ENCODE measurements at places on chromosomes 7 and 10.
A peak's percentile ranks its signal among the peaks of the same experiment; 100 is the strongest.

DNA sequence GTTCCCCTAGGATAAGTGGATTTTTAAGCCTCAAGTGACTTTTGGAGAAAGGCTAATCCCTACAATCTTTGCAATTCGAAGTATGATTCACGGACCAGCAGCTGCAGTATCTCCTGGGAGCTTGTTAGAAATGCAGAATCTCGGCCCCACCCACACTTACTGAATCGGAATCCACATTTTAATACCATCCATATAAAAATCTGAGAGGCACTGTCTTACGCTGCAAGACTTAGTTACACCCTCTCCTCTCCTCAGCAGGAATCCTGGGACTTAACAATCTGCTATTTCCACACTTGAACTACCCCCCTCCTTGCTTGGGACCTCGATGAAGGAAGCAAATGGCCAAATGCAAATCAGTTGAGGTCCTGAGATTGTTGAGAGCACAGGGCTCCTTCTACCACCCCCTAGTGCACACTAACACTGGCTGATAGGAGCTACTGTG is 21.0 kb downstream of the ITPRIP start:
- DNase-seq = peak; percentile 20

- no peak for DNase-seq
Measured at GRCh38 chr10:59557642-59558041, 152.0 kb downstream of the SLC16A9 start.

GRCh38 chr7:129561677-129562359 is 49.7 kb upstream of the NRF1 start:
- DNase-seq = no peak

GRCh38 chr10:100482181-100482833 is 19.5 kb downstream of the WNT8B start:
- peak; percentile 65 for DNase-seq

DNA sequence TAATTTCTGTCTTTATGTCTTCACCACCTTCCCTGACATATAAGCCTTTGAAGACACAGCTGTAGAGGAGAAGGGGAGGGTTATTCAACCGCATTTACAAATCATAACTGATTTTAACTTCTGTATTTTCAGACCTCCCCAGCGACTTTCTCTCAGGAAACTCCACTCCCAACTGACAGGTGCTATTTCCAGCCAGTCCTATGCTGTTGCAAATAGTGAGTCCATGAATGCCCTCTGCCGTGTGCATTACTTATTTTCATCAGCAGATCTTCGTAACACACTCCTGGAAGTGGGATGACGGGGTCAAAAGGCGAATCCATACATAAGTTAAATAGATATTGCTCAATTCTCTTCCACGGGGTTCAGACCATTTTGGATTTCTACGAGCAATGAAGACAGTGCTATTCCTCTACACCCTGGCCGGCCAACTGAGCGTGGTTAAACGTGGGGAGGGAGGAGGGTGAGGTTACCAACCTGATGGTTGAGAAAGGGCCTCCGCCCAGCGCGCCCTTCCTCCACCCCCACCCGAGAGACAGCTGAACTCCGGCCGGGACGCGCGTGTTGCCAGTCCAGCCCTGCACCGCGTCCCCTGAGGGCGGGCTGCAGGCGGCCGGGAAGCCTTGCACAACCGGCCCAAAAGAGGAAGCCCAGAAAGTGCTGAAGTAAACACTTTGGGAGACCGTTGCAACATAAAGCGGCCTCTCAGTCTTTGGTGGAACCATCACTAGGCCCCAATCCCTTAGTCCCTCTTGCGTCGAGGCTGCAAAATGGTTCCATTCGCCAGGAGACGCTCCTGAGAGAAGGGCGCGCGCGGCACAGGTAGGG is at the start of gene APBB1IP:
APBB1IP (plus strand) TSS at position 705 of the 825 bp plus-strand sequence. CDS start 53,986 bp downstream, outside the sequence.
- DNase-seq = peak; percentile 92

DNA sequence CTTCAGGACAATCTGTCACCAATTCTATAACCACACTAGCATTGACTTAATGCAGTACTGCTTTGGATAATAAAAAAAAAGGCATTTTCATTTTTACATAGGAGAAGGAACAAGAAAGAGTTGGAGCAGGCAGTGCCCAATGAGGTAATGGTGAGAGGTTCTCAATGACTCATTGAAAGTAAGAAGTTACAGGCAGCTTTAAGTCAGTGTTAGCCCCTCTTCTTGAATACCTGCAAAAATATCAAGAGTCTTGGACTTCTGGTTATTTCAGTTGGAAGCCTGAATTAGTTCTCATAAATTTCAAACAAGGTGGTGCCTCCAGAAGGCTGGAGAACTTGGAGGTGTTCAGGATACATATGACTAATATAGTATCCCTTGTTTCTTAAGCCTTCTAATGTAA is 422.5 kb downstream of the HTR7 start:
- DNase-seq = no peak

GRCh38 chr10:128859738-128860386 is 607.2 kb upstream of the MGMT start:
- peak; percentile 57 for DNase-seq

DNA sequence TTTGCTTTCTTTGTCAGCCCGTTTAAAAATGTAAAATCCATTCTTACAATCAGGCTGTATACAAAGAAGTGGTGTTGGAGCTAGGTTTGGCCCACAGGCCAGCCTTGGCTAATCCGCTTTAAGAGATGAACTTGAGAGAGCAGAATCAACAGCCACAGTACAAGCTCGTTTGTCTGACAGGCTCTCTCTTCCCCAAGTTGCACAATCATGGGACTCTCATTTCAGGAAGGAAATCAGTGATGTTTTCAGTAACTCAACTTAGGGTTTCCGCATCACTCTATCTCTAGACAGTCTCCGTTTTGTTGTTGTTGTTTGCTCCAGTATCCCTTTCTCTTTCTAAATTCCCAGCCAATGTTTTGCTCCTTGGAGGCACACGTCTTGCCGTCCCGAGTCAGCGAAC is 582.0 kb upstream of the MKI67 start:
- no peak for DNase-seq

- DNase-seq = peak; percentile 64
Measured at GRCh38 chr10:89563861-89564478, 28.6 kb upstream of the SLC16A12 start.

- peak; percentile 53 for DNase-seq
Measured at GRCh38 chr7:69674701-69675182, 76.5 kb downstream of the AUTS2 start.

- DNase-seq = no peak
Measured at GRCh38 chr7:120588862-120589261, 269.1 kb downstream of the TSPAN12 start.

DNA sequence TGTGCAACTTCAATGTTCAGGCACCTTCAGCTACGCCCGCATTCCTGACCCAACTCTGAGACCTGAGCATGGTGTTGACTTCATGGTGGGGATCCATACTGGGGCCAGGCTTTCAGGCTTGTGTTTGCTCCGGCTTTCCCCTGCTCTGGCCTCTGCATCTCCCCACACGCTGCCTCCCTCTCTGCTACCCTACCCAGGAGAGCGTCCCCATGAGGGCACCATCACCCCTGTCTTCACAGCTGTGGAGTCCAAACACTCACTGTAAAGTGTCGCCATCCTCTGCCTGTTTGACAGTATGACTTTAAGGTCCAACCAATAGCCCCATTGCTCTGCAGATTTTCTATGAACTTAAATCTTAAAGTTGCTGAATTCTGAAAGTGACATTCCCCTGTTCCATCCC is 199.0 kb upstream of the GRB10 start:
- no peak for DNase-seq

GRCh38 chr10:3887885-3888476 is 103.0 kb upstream of the KLF6 start:
- DNase-seq = no peak

DNA sequence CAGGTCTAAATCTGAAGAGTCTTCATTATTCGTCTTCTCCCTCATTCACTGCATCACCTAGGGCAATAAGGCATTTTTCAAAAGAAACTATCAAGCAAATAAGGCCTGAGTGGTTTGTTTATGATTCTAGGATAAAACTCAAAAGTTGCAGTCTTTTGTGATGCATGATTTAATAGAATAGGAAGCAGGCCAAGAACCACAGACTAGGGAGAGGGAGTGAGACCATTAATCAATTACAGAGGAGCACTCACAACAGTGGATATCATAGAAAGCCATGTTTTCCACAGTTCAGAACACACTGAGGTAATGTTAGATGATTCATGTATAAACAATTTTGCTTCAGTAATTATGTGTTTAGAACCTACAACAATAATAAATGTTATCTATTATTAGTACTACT is 87.8 kb upstream of the LRRTM3 start:
- DNase-seq = no peak

DNA sequence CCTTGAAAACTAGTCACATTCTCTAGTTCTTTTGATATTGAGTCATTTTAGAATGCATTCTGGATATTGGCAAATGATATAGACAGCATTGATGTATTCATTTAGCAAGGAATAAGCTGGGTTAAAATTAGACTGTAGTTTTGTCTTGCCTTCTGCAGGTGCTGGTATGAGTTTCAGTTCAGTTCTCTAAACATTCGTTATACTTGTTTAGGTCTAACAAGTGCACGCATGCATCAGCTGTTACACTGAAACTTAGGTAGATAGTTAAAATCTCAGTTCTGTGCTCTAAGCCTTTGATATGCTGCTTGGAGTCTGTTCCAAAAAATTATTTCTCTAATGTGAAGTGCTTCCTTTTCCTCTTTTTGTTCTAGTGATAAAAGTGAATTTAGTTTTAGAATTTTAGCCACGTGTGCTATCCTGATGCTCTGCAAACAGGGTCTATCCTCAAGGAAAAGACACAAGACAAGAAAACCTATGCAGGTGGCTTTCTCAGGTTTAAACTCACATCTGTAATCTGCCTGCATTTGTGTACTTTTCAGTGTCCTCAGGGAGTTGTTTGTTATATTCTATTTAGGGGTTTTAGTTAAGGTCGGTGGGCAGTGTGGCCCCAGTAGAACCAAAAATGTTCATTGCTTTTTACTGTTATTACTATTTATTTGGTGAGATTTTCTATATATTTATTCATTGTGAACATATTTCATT is 409.0 kb downstream of the CDC14C start:
- peak; percentile 55 for DNase-seq

All from NAMALWA (cell line).